ENCODE measurements at places on chromosomes 2 and 18.

GRCh38 chr2:25617948-25618646 is 55.3 kb downstream of the DTNB start:
- DNase-seq: no peak

- no peak for DNase-seq
Observed at GRCh38 chr2:98029718-98030222, 34.0 kb upstream of the TMEM131 start.

- no peak for DNase-seq
Observed at GRCh38 chr2:24046599-24046929, 627 bp downstream of the WDCP start.

GRCh38 chr2:60054571-60055340 is 498.7 kb downstream of the BCL11A start:
- no peak for DNase-seq

DNA sequence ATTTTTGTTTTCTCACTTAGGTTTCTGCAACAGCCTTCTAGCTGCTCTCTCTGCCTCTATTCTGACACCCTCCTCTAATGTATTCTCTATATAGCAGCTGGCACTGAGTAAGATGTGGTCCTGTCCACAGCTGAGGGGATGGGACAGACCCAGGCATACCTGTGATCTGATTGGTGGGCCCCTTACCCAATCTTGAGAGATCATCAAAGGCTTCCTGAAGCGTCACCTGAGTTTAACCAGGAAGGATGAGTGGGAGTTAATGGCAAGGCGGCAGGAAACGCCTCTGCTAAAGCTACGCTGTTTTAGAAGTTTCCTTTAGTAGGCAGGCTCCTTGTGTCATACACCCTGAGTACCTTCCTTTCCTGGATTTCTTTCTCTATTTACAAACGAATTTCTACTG is 5.7 kb upstream of the TET3 start:
- no peak for DNase-seq

GRCh38 chr2:65214361-65214760 is 13.3 kb upstream of the ACTR2 start:
- DNase-seq: no peak

- DNase-seq: no peak
Observed at GRCh38 chr2:18998491-18998890, 359.9 kb downstream of the OSR1 start.

- no peak for DNase-seq
Observed at GRCh38 chr2:85583667-85584353, 421 bp upstream of the VAMP5 start.

DNA sequence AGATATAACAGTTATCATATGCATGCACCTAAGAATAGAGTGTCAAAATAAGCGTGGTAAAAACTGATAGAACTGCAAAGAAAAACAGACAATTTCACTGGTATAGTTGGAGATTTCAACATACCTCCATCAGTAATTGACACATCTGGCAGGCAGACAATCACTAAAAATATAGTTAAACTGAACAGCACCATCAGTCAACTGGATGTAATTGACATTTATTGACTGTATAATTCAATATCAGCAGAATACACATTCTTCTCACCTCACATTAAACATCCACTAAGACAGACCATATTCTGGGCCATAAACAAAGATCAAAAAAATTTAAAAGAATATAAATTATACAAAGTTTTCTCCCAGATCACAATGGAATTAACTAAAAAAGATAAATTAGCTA is 378.5 kb upstream of the RGPD4 start:
- DNase-seq: no peak

Measured in NCI-H2081 treated with DMSO at 0.1 percent for 48 hours (cell line).